ENCODE measurements at places on chromosomes 4 and X. TPM values are rescaled to one million over a fixed set of nuclear protein-coding genes. Genes with fewer than 3 reads are reported as not detected.

The HSFX4 gene
- not detected for total RNA-seq

The MED12 gene
- 38.6 TPM for total RNA-seq

The FGFR3 gene
- total RNA-seq, result 0.12 TPM

The GPC3 gene
- total RNA-seq, result not detected

The HTR2C gene
- total RNA-seq, result not detected

The PHKA1 gene
- 1.8 TPM for total RNA-seq

The MAGEB2 gene
- not detected for total RNA-seq

The MYOZ2 gene
- total RNA-seq, result not detected

The ADH1B gene
- total RNA-seq, result 43.5 TPM

The ARHGEF38 gene
- not detected for total RNA-seq

The CITED1 gene
- 0.97 TPM for total RNA-seq

The PPP1R2C gene
- total RNA-seq, result not detected

The SUPT20HL1 gene
- not detected for total RNA-seq

All from hair follicle dermal papilla cell (primary cell).